ENCODE measurements at places on chromosomes 2 and 18.

DNA sequence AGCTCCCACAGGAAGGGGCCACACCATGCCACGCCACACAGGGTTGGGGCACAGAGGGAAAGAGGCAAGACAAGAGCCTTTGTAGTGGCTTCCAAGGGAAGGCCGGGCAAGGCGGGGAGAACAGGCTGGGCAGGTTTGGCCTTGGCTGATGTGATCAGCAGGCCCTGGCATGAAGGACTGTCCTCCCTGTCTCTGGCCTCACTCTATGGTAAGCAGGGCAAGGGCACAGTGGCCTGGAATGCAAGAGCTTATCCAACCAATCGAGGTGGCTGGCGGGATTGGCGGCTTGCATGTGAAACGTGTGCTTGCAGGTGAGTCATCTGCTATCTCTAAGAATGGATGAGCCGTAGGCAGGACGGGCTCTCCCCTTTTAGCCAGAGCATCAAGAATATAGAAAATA is 6.4 kb upstream of the ATP9B start:
- no peak for DNase-seq

- no peak for DNase-seq
Observed at GRCh38 chr2:220572385-220572784, 945.0 kb downstream of the SLC4A3 start.

DNA sequence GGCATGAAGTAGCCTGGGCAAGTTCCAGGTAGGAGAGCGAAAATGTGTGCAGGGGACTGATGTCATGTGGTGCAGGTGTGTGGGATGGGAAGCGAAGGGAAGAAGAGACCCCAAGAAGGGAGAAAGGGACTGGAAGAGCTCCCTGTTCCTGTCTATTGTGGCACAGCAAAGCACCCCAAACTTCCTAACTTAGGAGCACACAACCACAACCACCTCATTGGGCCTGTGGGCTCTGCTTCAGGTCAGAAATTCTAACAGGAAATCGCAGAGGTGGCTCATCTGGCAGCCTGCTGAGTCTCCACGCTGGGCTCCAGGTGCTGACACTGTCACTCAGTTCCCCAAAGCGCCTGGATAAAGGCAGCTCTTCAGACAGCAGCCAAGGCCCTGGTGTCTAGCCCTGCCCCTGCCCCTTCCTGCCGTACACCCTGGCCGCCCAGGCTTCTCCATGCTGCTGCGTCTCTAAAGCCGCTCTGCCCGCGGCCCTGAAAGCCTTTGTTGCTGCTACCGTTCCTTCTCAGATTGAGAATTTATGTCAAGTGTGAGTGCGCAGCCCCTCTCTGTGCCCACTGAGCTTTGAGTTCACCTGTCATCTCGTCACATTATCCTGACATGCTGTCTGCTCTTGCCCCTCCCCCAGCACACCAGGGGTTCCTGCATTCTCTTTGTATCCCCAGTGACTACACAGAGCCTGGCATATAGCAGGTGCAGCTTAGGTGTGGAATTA is 140.2 kb upstream of the BCL2L11 start:
- DNase-seq, result no peak

DNA sequence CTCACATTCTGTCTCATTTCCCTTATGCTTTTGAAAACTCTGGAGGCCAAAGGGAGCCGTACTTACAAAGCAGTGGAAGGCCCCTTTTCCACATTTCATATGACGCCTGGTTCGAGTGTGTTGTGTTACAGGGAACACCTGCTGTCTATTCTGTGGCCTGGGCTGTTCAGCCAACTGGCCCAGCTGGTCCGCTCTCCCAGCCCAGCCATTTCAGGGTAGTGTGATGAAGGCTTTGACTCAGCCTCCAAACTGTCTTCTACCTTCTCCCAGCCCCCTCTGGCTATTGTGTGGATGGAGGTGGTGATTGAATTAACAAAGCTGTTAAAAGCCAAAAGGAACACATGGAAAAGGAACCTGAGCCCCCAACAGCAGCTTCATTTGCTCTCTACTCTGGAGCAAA is 233.8 kb downstream of the ICOS start:
- DNase-seq, result no peak

DNA sequence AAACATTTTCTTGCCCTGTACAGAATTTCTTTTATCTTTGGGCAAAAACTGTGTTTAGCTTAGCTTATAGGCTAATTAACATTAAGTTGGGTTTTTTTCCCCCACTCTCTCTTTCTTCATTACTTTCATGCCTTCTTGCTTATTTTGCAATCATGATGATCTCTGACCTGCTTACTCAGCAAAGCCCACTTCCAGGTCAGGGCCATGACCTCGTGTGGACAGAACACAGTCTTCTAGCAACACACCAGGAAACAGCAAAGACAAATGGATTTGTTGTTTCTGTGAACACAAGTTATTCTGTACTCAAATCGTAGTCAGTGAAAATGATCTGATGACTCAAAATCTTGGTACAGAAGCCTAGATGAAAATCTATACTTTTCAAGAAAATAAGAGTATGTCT is 60.7 kb downstream of the SPATS2L start:
- no peak for DNase-seq

DNA sequence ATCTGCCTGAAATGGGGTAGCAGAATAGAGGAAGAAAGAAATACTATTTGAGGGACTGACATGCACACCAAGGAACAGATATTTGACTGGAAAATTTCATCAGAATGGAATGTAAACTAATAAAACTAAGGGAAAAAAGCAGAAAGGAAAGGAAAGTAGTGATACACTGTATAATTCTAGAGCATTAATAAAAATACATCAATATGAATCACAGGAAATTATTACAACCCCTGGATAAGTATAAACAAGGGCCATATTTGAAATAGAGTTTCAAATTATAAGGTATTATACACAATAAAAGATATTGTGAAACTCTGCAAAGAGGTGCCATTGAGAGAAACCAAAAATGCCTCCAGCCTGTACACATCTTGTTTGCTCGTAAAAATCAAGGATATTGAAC is 149.6 kb downstream of the ICOS start:
- DNase-seq, result no peak

Measured in GM12865 (cell line).